ENCODE measurements at places on chromosomes 16 and 17.

DNA sequence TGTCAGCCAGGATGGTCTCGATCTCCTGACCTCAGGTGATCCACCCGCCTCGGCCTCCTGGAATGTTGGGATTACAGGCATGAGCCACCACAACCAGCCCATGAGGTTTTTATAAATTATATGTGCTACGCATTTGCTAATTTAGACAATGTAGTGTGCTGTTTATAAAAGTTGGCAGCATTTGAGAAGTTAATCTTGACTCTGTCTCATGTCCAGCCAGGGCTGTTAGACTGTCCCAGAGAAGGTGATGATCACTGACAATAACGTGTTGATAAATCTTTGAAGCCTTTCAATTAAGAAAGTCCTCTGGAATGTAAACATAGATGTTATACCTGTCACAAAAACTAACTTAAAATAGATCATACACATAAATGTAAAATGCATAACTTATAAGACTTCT lies 82.0 kb downstream of the PPM1E start:
- DNase-seq = no peak

GRCh38 chr16:48635199-48635718 lies 25.3 kb upstream of the N4BP1 start:
- DNase-seq = no peak

DNA sequence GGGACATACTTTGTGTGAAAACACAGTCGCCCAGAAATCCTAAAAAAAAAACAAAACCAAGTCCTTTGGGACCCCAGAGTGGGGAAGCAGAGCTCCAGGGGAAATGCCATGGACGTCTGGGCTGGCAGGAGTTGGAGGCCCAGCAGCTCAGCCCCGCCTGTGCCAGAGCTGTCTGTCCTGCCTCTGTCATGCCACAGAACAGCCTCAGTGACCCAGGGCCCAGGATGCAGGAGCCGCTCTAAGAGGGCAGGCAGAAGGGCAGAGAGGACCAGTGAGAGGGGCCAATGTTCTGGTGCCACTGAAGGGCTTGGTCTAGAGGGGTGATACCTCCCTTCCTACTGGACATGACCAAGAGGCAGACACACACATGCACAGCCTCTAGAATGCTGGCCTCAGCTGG lies 166.2 kb downstream of the C16orf78 start:
- DNase-seq = no peak

DNA sequence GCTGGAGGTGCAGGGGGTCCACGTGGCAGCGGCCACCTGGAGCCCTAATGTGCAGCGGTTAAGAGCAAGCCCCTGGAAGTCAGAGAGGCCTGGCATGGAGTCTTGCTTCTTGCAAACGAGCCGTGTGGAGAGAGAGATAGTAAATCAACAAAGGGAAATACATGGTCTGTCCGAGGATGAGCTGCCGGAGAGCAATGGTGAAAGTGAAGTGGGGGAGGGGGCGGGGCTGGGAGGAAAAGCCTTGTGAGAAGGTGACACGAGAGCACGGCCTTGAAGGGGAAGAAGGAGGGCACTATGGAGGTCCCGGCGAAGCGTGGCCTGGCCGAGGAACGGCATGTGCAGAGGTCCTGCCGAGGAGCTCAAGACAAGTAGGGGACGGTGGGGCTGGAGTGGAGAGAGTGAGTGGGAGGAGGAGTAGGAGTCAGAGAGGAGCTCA lies 6.0 kb upstream of the SERPINF1 start:
- DNase-seq = peak; percentile 53

DNA sequence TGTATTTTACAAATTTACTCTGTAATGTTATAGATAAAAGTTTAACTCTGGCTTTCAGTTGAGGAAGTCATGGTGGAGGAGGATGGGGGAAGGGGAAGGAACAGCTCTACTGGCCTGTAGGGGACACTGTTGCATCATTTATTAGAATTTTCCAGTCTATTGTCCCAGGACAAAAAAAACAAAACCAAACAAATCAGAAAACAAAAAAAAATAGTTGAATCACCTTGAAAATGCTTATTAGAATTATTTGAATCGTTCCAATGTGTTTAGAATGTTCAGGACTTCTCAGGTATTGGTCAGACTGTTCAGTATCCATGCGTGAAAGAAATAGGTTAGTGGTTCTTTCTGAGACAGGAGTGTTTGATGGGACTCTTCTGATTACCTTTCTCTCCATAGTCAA lies 242.0 kb downstream of the FTO start:
- DNase-seq = peak; percentile 54

DNA sequence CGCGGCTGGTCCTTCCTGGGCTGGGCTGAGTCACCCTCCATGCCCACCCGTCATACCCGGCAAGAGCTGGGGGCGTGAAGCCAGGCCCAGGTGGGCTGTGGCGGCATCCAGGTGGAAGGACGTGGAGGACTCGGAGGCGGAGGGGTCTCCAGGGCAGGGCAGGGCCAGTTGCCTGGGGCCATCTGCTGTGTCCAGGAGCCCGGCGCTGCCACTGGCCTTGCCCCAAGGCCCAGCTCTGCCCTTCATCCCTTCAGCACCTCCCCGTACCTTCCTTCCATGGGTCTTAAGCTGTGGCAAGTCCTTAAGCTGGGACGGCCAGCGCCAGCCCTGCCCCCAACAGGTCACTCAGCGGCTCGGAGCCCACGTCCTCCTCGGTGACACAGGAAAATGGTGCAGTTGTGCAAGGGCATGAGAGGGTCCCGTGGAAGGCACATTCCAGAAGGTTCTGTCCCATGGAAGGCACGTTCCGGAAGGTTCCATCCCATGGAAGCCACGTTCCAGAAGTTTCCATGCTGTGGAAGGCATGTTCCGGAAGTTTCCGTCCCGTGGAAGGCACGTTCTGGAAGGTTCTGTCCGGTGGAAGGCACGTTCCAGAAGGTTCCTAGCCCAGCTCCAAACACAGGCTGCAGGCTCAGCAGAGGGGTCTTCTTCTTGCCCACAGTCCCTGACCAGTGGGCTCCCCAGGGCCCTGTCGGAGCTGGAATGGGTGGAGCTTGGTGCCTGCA lies 10.4 kb upstream of the CDH15 start:
- no peak for DNase-seq

GRCh38 chr16:86819533-86819892 lies 241.2 kb downstream of the FOXL1 start:
- DNase-seq = no peak

DNA sequence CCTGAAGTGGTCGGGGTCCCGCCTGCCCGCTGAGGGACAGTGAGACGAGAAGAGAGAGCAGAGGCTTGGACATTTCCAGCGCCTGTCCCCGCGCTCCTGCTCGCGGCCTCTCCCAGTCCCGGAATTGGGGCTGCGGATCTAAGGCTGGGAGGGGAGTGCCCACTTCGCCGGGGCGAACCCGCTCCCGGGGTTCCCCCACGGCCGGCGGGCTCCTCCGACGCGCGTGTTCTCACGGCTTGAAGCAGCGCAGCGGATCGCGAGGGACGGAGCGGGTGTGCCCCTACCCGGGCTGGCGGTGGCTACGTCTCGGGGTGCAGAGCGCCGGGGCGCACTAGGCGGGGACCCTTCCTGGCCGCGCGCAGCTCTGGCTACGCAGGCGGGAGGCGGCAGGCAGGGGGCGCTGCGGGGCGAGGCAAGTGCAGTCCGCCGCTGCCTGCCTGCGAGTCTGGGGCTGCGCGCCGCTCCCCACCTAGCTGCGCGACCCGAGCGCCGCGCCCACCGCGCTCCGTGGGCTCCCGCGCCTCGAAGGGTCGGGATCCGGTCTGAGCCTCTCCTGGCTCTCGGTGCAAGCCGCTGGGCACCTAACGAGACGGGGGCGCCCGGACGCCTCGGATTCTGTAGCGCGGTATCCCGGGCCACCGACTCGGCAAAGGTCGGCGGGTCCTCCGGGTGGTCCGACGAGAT lies 1.2 kb downstream of the NGFR start:
- peak; percentile 83 for DNase-seq

DNA sequence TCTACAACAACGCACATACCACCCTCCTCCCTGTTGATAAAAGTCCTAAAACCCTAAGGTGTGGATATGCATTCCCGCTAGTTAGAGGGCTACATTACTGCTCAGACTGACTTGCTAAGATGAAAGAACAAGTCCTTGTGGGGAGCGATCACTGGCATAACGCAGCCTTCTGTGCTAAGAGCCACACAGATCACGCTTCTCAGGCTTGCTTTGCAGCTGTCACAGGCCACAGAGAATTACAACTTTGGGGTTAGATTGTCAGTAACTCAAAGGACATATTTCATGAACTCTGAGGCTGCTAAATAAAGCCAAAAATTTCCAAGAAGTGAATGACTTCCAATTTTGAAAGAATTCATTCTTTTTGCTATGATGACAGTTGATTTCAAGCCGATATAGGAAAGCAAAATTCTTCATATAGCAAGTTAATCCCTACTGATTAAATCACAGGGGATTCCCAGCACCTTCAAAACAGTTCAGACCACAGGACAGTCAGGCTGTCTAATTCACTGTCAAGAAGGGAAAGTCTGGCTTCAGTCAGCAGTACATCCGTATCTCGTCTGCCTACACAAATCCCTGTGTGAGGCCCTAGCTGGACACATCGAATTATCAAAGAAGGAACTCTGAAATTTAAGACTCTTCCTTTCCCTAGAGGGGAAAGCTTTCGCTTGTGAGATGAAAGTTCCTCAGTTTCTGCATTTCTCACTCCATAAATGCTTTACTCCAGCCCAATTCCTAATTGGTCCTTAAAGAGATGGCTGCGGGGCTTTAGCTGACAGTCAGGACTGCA lies 107.1 kb downstream of the VPS53 start:
- DNase-seq = no peak

- no peak for DNase-seq
Observed at GRCh38 chr17:54368906-54369305, 531.7 kb upstream of the TOM1L1 start.

DNA sequence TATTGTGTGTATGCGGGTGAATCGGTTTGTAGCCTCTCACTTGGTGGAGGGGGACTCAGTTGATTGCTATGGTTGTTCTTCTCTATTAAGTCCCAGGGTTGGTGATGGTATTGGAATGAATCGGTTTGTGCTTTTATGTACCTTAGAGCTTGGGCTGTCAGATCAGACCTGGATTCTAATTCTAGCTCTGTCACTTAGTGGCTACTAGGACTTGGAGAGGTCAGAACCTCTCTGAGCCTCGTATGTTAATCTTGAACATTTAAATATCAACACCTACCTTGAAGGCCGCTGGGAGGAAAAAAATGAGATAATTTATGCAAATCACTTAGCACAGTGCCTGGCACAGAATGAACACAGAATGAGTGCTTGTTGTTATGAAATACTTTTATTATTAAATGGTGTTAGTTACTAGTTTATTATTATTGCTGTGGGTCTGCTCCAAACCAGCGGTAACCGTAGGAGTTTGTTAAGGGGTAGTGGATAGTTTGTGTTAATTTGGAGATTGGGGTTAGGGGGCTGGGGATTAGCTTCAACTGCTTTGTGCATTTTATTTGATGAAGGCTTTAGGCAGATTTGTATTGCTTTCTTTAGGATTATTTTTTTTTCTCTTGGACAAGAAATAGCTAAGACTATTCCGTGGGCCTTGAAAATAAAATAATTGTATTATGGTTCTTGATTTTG lies 3.5 kb downstream of the KDM6B start:
- no peak for DNase-seq

DNA sequence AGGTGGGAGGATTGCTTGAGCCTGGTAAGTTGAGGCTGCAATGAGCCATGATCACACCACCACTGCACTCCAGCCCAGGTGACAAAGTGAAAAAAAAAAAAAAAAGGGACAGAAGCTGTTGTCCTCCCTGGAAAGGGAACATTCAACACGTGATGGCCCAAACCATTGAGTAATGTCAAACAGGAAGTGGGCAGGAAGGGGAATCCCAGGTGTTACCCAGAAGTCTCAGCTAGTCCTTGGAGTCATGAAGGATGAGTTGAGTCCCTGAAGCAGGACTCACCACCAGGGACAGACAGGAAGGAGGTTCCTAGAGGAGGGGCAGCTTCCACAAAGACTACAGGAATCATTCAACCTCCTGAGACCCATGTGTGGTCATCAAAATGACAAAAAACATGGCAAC lies 19.8 kb upstream of the CMIP start:
- peak; percentile 27 for DNase-seq

- DNase-seq = no peak
Observed at GRCh38 chr16:12406158-12406557, 397.5 kb downstream of the CPPED1 start.

DNA sequence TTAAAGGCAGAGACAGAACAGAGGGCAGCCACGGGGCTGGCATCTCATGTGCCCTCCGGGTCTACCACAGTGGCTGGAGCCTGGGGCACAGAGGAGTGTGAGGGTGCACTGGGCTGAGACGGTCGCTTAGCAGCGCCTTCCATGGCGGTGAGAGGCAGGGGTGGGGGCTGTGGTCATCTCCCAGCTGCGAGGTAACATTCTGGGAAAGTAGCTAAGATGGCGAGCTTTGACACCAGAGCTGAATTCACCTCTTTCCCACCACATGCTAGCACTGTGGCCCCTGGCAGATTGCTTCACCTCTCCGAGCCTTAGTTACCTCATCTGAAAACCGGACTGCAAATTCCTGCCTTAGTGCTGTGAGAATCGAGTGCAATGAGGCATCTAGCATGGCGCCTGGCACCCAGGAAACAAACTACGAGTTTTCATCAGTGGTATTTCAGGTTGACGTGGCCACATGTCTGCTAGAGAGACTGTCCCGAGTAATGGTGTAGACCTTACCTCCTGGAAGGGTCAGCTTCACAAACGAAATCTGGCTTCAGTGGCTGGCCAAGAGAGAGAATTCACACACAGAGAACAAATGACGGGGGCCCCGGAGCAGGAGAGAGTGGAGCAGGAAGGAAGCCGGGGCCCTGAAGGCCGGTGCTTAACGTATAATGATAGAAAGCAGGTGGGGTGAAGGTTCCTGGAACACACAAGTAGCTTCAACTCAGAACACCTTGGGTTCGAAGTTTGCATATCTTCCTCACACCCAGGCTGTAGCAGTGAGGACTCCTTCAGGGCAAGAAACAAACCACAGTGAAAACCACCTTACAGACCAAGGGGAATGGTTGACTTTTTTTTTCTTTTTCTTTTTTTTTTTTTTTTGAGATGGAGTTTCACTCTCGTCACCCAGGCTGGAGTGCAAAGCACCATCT lies 63.9 kb upstream of the RPH3AL start:
- DNase-seq = no peak

DNA sequence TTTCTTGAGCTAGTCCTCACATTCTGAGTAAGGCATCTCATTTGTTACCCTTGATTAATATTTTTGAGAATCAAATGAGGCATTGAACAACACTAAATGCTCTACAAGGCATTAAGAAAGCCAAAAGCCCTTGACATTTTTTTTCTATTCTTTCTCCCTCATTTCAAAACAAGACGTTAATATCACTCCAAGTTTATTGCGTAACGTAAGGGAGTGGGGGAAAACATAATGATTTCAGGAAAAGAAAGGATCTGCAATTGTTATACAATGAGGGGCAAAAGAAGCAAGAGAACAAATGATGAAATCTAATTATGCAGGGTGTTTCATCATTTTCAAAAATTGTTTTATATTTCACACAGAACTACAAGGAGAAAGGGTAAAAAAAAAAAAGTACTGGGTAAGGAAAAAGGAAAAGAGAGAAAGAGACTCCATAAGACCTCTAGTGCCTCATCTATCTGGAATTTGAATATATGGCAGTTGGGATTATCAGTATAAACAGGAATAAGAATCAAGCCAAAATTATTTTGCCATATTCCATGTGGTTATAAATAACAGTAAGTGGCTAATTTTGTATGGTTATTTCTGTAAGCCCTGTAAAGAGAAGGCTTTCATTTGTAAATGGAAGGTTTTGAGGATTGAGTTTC lies 163.0 kb downstream of the ABCA8 start:
- no peak for DNase-seq

- DNase-seq = no peak
Observed at GRCh38 chr16:85252014-85252413, 139.7 kb upstream of the CIBAR2 start.
